ENCODE measurements at places on chromosomes 7 and 10.

DNA sequence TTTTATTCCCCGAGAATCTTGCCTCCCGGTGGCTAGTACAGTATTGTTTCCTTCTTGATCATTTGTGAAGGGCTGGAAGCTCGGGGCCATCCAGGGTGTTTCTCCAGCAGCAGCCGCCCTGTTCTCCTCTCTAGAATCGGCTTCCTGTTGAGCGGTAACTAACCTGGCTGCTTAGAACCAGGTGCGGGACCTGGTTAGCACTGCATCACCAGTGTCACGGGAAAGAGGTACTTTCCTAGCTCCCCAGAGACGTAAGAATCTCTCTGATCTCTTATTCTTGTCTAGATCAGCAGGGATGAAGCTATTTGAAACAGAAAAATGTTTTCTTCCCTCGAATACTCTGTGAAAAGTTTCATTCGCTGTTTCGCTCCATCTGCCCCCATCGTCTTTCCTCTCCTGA is 239.2 kb downstream of the CELF2 start:
- DNase-seq, result no peak

GRCh38 chr10:68471063-68471585 is 649 bp downstream of the DNA2 start:
- DNase-seq, result no peak

DNA sequence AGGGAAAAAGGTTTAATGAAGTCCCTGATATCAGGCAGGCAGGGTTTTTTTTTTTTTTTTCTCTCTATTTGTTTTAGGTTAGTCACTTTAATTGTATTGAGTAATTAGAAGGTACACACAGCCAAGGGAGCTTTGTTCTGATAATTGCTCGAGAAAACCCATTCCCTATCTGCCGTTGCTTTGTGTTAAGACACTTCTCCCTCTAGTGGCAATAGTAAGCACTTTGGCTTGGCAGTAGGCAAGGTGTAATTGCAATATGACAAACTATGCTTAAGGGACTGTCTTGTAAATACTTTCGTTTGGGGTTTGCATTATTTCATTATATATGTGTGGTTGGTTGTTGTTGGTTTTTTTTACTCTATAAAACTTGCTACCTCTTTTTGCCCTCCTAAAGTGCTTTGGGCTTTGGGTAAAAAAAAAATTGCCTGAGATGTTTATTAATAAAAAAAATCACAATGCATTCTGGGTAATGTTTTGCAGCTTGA is 113.4 kb downstream of the BTRC start:
- peak; percentile 35 for DNase-seq

- no peak for DNase-seq
Measured at GRCh38 chr7:132433301-132433700, 143.0 kb downstream of the PLXNA4 start.

- DNase-seq, result no peak
Measured at GRCh38 chr7:112122798-112123197, 83.4 kb downstream of the DOCK4 start.

- no peak for DNase-seq
Measured at GRCh38 chr10:119022846-119023552, 6.5 kb upstream of the NANOS1 start.

DNA sequence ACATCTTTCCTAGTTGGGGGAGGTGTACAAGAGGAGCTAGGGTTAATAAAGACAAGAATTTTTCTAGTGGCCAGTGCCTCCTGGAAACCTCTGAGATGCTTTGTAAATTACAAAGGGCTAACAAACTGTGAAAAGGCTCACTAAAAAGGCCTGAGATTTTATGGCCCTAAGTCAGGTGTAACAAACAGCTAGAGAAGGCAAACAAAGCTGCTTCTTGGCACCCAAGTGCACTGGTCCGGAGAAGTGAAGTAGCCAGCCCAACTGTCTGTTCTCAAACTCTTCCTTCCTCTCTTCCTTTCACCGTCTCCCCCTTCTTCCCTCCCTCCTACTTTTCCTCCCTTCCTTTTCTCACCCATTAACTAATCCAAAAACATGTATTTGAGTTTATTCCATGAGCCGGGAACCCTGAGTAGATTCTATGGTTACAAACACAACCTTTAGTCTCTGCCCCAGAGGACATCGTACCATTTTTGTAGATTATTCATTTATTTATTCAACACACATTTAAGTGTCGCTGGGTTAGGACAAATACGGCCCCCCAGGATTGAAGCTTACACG is 143.4 kb upstream of the PCGF5 start:
- DNase-seq, result no peak

DNA sequence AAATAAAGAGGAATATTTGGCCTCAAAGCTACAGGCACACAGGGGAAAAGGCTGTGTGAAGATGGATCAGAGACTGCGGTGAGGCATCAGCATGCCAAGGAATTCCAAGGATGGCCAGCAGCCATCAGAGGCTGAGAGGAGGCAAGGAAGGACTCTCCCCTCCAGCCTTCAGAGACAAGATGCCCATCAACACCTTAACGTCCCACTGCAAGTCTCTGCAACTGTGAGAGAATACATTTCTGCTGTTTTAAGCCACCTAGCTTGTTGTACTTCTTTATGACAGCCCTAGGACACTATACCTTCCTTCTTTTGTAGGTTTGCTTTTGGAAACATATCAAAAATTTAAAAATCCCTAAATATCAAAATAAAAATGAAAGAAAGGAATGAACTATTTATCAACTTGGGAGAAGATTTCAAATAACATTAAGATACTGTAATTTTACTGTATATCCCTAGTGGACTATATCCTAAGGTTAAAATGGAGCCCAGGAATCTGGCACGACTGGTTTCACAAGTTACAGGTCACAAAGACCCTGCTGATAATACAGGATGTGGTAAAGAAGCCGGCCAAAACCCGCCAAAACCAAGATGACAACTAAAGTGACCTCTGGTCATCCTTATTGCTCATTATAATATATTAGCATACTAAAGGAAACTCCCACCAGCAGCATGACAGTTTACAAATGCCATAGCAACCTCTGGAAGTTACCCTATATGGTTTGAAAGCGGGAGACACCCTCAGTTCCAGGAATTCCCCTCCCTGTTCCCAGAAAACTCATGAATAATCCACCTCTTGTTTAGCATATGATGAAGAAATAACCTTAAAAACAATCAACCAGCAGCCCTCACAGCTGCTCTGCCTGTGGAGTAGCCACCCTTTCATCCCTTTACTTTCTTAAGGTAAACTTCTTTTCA is 185.2 kb downstream of the AVL9 start:
- no peak for DNase-seq

DNA sequence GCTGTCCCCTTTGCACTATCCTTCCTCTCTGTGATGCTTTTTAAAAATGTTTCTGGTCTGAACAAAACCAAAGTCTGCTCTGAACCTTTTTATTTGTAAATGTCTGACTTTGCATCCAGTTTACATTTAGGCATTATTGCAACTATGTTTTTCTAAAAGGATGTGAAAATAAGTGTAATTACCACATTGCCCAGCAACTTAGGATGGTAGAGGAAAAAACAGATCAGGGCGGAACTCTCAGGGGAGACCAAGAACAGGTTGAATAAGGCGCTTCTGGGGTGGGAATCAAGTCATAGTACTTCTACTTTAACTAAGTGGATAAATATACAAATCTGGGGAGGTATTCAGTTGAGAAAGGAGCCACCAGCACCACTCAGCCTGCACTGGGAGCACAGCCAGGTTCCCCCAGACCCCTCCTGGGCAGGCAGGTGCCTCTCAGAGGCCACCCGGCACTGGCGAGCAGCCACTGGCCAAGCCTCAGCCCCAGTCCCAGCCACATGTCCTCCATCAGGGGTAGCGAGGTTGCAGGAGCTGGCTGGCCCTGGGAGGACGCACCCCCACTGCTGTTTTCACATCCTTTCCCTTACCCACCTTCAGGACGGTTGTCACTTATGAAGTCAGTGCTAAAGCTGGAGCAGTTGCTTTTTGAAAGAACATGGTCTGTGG is 11.4 kb upstream of the CSGALNACT2 start:
- no peak for DNase-seq

GRCh38 chr10:113644185-113645120 is 19.4 kb downstream of the NRAP start:
- no peak for DNase-seq

DNA sequence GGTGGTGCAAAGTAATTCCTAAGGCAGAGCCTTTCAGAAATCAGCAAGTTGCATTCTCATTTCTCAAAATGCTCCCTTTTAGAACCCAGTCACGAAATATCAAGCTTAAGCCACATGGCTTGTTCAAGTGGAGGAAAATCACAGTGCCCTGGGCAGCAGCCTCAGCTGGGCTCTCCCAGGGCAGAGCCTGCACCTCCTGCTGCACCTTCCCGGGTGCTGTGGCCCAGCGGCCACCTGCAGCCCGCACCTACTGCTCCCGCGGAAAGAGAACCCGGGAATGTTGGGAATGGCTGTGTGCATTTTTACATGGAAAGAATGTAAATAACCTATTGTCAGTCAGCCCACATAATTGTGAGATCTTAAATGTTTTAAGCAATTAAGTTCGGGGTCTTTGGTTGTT is 396.5 kb upstream of the VSTM2A start:
- no peak for DNase-seq

DNA sequence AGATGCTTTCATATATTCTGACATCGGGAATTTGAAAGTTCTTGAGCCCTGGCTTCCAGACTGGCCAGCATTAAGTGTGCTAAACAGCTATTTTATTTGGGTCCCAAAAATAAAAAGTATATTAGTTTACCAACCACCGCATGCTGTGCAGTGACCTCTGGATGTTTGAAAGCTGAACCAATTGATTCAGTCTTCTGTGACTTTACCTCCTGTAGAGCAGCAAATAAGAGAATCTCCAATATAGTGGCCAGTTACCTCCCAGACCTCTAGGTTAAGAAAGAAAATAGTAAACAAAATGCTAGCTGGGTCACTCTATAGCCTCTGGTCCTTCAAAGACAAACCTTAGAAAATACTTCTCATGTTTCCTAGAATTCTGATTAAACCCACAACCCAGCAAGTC is 424.6 kb upstream of the NFE2L3 start:
- DNase-seq, result no peak

GRCh38 chr10:87650838-87651589 is 8.7 kb upstream of the PAPSS2 start:
- DNase-seq, result no peak

DNA sequence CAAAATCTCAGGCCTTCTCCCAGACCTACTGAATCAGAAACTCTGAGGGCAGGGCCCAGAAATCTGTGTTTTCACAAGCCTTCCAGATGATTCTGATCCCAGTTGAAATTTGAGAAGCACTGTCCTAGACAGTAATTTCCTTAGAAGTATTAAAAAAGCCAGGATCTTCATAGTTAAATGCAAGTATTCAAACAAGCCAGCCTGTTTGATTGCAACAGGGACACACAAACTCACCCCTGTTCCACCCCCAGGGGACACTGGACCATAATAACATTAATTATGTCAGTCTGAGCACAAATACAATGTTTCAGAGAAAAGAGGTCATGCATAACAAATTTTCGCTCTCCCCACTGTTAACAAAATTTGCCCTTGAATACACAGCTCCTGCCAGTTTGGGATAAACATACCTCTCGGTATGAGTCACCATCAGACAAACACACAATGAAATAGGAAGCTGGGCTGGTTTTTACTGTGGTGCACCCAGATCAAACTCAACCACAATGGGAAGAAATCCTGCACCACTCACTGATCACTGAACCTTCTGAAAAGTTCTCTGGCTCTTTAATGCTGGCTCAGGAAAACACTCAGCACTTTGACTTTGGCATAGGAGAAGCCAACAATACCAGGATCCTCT is 34.3 kb downstream of the ABLIM1 start:
- DNase-seq, result no peak

DNA sequence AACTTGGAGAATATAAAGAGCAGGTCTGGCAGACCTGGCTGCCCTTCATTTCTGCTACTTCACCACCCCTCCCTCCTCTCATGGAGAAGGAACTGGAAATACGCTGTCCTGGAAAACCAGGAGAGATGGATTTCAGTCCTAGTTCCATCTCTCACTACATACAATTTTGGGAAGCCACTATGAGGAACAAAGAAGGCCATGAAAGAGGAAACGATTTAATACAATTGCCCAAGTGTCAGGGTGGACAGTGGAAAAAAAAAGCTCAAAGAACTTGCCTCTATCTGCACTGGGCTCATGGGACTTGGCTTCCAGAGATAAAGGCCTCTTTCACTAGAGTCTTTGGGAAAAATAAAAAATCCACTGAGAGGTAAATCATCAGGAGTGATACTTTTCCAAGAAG is 561.7 kb downstream of the KCNMA1 start:
- DNase-seq, result no peak

- DNase-seq, result no peak
Measured at GRCh38 chr10:13087986-13088618, 11.9 kb upstream of the OPTN start.

- peak; percentile 55 for DNase-seq
Measured at GRCh38 chr10:110076559-110077318, 69.0 kb downstream of the ADD3 start.

GRCh38 chr10:88088441-88089340 is 225.3 kb downstream of the PTEN start:
- no peak for DNase-seq

GRCh38 chr10:121838931-121839330 is 88.9 kb downstream of the ATE1 start:
- DNase-seq, result no peak

GRCh38 chr10:24531439-24531838 is 192.2 kb downstream of the ARHGAP21 start:
- DNase-seq, result no peak

- DNase-seq, result no peak
Measured at GRCh38 chr10:99520847-99521764, 11.6 kb upstream of the NKX2-3 start.

- no peak for DNase-seq
Measured at GRCh38 chr7:158733775-158734494, 29.3 kb upstream of the NCAPG2 start.

All from GM06990 (cell line).